COR-L47 (cell line): ENCODE measurements at places on chromosomes 3 and 15.

DNA sequence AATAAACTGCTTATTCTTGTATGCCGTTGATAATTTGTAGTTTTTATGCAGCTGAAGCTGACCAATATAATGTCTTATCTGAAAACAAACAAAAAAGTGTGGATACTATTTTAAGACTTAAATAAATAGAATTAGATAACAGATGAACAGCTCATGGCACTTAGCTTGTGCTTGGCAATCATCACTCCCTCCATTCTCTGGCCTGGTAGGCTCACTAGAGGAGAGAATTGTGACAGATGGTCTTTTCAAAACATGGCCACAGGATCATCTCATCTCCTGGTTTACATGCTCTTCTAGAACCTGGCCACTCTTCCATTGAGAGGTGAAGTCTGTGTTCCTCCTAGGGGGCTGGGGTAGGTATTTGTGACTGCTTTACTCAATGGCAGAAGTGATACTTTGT lies 58.4 kb upstream of the RBP1 start:
- no peak for DNase-seq

DNA sequence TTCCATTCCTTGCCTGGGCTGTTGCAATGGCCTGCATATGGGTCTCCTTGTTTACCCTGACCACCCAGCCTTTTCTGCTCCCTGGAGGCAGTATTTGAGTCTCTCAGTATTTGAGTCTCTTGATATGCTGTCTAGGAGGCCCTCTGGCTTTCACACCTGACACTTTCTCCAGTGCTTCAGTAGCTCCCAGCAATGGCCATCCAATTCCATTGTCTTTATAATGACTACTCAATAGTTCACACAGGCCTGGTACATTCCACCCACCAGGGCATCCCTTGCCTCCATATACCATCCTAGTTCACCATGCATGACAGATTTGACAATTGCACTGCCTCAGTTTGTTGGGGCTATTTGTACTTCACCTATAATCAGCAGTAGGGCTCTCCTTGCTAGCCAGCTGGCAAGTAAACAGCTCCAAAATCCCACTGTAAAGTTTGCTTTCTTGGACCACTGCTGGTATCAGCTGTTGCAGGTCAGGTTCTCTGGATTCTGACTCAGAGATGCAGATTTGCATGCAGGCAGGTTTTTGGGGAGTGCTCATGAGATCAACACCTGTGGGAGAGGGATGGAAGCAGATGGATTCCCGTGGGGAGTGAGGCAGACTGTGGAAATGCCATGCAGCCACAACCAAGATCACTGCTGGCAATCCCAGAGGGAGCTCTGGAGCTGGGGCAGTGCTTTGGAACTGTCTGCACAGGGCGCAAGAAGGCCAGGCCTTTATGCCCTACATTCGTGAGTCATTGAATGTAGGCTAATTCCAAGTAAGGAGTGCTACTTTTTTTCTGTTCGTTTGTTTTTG lies 19.1 kb upstream of the XIRP1 start:
- DNase-seq = no peak

- DNase-seq = peak; percentile 47
Measured at GRCh38 chr3:58994746-58995330, 55.0 kb downstream of the CFAP20DC start.

GRCh38 chr3:178152031-178152806 lies 384.0 kb upstream of the KCNMB2 start:
- DNase-seq = peak; percentile 10

- DNase-seq = no peak
Measured at GRCh38 chr3:126337980-126338651, 19.1 kb downstream of the KLF15 start.

- no peak for DNase-seq
Measured at GRCh38 chr3:53550005-53550620, 55.7 kb downstream of the CACNA1D start.

- DNase-seq = no peak
Measured at GRCh38 chr3:46746711-46747110, 29.0 kb upstream of the PRSS50 start.

DNA sequence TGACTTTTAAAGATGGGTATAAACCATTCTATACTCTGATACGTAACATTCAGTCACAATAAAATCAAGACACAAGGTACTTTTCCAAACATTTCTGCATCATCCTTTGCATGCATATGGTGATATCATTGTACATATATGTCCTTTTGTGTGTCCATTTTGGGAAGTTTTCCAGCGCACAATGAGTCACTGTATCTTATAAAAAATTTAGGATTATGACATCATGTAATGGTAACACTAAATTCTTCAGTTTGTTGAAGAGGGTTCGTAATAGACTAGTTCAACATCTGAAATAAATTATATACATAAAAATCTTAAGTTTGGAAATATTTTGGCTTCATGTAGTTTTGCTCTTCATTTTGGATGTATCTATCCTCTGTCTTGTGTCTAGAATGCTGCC lies 480.9 kb downstream of the ROBO1 start:
- DNase-seq = no peak

DNA sequence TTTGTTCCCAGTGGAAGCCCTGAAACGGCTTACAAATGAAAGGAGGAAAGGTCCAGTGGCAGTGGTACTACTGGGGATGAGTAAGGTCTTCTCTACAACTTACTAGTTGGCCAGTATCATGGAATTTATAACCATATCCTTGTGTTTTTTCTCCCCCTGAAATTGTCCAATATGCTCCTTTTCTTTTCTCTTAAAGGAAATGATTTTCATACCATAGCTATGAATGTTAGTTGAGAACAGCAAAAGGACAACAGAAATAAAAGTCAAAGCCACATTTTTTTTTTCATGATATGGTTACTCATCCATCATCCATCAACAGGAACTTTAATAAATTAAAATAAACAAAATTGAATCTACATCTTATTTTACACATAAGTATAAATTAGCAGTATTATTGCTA lies 450.4 kb downstream of the MFSD1 start:
- no peak for DNase-seq

GRCh38 chr15:71252044-71252739 lies 136.9 kb downstream of the THSD4 start:
- no peak for DNase-seq

- DNase-seq = no peak
Measured at GRCh38 chr3:111610612-111611054, 15.5 kb upstream of the ZBED2 start.

GRCh38 chr15:97961067-97961954 lies 808 bp downstream of the ARRDC4 start:
- peak; percentile 7 for DNase-seq

- DNase-seq = no peak
Measured at GRCh38 chr3:123281406-123281805, 79.7 kb downstream of the SEC22A start.

- DNase-seq = no peak
Measured at GRCh38 chr3:122415762-122416654, at the start of gene WDR5B. Gene WDR5B (minus strand): TSS chr3:122416062. CDS start chr3:122415528, 534 bp downstream.

- DNase-seq = no peak
Measured at GRCh38 chr3:143295201-143296080, 175.9 kb downstream of the CHST2 start.

GRCh38 chr15:101807345-101807945 lies 4.1 kb downstream of the OR4F6 start:
- DNase-seq = no peak

DNA sequence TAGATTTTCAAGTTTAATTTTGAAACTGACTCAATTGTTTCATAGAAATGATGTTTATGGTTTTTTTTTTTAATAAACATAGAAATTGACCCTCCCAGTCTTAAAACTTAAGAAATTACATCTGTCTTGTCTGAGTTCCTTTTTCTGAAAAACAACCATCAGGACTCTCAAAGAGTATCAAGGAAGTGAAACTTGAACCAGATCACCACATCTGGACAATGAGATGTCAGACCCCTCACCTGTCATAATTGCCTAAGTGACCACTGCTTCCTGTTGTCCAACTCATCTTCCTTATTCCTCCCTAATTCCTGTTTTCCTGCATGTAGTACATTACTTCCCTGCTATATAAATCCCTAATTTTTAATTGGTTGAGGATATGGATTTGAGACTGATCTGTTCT lies 441.5 kb upstream of the ARHGEF26 start:
- DNase-seq = no peak

DNA sequence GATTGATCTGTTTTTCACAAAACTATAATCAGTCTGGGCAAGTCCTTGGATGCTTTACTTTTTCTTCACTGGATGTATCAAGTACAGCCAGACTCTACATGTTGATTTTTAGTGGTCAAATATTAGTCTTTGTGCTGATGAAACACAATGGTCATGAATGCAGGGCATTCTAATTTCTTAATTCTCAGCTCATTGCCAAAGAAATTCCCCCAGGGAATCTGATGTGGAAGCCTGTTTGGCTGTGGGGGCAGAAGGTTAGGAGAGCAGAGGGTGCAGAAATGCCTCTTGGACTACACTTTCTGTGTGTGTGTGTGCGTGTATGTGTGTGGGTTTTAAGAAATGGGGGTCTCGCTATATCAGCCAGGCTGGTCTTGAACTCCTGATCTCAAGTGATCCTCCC lies 48.7 kb upstream of the HACD2 start:
- no peak for DNase-seq

GRCh38 chr3:67685499-67685898 lies 31.1 kb upstream of the SUCLG2 start:
- no peak for DNase-seq

GRCh38 chr15:81313686-81314085 lies 10.3 kb downstream of the STARD5 start:
- DNase-seq = no peak

DNA sequence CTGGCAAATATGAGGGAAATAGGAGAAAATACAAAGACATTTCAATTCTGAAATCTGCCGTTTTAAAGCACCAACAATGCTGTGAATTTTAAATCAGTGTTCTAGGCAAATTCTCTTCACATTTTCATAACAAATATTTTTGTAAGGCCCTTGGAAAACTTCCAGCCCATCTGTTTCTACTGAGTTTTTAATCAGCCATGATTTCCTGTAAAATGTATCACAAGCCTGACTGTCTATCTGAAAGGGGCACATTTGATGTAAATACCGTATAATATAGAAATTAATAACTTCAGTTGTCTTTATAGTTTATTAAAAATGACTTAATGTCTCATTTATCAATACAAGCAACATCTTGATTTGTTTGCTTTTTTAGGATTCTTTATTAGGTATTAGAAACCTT lies 454.7 kb downstream of the PYDC2 start:
- DNase-seq = no peak

DNA sequence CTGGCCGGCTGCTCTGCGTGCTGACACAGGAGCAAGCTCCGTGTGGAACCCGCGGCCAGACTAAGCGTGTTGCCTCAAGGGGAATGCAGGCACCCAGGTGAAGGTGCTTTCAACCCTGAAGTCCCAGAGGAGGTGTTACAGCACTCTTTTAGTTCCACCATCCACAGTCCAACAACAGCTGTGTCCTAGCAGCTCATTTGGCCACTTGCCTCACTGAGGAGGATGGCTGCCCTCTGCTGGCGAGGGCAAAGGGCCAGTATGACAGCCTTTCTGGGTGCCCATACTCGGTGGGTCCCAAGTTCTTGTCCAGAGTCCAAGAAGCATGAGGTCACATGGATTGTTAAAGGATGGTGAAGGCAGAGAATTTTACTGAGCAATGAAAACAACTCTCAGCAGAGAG lies 87.8 kb downstream of the C3orf85 start:
- peak; percentile 24 for DNase-seq

- peak; percentile 41 for DNase-seq
Measured at GRCh38 chr15:94324117-94324826, 92.9 kb downstream of the MCTP2 start.

- no peak for DNase-seq
Measured at GRCh38 chr3:179961071-179961702, 75.5 kb downstream of the PEX5L start.

GRCh38 chr3:66582721-66583423 lies 82.0 kb upstream of the LRIG1 start:
- DNase-seq = no peak

DNA sequence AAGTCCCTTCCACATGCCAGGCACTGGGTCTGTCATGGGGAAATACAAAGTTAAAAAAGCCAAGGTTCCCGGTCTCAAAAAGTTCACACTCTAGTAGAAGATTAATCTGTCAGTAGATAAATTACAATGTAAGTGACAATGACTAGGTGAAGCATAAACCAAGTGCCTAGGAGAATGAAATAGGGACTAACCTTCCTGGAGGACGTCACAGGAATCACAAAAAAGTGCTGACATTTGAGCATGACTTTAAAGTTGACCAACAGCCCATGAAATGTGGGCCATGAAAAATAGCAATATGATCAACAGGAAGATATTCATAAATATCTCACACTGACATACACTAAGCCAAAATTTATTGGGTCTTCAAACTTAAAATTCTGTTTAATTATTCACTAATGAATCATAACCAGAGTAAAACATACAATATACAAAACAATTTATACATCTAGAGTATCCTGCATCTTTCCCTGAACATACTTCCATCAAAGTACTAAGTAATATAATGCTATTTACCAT lies 20.0 kb downstream of the COPS2 start:
- no peak for DNase-seq

DNA sequence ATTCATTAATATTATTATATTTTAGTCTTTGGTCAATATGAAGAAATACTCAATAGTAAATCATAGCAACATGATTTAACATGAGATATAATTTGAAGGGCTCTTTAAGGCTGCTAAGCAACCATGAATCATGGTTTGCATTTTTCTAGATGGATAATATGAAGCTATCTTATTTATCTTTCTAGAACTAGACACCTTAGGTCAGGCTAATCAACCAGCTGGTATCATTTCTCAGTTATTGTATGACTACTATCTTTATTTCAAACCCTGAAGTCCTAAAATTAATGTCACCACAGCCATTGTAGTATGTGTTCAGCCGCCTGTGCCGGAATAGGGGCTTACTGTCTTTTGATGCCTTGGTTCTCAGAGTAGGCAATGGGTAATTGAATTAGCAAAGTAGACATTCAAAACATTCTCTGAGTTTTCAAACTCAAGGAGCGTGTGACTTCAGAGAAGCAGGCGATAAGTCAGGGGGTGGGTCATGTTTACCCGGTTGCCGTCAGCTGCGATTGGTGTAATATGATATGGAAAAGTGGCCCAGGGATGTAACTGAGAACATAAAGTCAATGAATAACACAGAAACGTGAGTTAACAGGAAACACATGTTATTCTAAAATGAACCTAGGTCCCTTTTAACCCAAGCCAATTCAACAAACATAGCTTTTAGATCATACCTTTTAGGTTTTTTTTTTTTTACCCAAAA lies 93.4 kb upstream of the CTDSPL start:
- no peak for DNase-seq

DNA sequence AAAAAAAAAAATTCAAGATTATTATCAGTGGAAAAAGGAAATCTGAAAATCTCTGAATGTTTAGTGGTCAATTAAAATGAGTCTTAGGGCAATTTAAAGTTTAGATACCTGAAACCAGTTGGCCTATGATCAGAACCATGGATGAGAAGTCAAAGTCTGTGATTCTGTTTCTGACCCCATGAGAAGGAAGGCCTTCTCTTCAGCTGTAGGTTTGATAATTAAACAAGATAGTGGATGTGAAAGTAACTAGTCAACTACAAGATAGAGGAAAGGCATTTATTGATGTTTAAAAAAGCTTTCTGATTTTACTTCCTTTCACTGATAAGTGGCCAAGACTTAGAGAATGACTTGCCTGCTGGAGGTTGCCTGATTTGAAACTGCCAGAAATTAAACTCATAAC lies 8.7 kb downstream of the PLS1 start:
- DNase-seq = no peak
